Muscle of leg (tissue), 16 donors: ENCODE measurements at places on chromosomes 6 and 20.

- no peak for DNase-seq
These were observed 56.1 kb upstream of the CST7 start for GRCh38 chr20:24892931-24893330.

DNA sequence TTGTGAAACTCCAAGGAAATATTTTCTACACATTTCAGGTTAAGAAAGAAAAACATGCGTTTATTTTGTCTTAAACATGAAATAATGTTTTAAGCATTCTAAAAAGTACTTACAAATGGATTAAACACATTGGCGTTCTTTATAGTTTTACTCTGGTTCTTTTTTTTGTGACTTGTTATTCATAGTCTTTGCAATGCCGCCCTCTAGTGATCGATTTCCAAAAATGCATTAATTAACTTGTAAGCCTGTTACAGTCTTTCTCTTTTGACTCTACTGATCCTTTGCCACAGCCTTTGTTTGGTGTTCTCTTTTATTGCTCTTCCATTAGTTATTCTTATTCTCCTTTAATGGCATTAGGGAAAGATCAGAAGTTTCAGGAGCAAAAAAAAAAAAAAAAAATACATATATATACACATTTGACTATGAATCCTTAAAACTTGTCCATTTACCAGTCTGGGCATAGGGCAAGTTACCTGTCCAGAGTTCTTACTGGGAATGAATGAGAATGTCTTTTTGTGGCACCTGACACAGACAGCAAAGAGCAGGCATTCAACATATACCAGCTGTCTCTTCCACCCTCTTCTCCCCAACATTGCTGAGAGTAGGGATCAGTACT is 59.9 kb downstream of the MACROD2 start:
- DNase-seq: peak; percentile 83

DNA sequence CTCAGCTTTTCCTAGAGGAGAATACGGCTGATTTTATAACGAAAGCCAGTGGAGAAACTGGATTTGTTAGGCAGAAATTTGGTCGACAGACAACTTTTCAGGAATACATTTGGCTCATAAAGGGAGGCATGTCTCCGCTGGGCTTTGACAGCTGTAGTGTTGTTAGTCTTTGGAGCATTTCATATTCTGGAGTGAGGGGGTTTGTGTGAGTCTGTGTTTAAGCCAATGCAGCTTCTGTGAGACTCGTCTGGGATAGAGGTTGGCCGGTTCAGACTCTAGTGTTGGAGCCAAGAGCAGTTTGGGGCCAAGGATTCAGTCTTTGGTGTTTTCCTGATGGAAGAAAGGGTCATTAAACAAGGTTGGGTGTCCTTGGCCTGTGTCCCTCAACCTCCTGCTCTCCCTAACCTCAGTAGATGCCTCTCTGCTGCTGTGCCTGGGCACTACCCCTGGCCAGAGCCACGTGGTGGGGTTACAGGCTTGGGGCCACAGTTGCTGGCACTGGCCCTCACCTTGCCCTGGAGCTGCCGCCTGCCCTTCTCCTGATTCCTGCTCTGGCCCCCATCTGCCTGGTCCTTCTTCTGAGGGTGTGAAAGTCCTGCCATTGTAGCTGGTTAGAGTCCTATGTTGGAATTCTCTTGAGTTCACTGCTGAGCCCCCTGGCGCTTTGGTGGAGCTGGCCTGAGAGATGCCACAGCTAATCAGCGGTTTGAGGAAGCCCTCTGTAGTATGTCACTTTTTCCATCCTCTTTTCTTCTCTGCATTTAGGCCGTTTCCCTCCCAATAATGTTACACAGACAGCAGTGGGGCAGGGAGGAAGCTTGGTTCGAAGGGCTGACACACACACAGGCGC is 6.9 kb downstream of the PTK7 start:
- peak; percentile 93 for DNase-seq

- no peak for DNase-seq
These were observed 1.0 kb downstream of the NCOA7 start for GRCh38 chr6:125791820-125792165.

DNA sequence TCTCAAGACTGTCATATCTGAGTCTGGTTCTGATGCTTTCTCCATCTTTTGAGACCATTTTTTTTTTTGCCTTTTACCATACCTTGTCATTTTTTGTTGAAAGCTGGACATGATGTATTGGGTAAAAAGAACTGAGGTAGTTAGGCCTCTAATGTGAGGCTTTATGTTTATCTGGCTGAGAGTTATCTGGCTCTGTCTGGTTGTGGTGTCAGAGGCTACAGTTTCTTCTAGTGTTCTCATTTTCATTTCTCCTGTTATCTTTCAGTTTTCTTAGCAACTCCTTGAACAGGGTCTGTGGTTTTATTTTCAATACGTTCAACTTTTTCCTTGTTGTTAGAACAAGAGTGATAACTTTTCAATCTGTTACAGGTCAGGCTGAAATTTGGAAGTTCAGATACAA is 49.2 kb upstream of the ATXN1 start:
- DNase-seq: no peak

- peak; percentile 47 for DNase-seq
These were observed at the start of gene LY6G6D for GRCh38 chr6:31715022-31715958. TSS of gene LY6G6D (plus strand) at chr6:31715348. CDS start at chr6:31715356, 8 bp downstream.

DNA sequence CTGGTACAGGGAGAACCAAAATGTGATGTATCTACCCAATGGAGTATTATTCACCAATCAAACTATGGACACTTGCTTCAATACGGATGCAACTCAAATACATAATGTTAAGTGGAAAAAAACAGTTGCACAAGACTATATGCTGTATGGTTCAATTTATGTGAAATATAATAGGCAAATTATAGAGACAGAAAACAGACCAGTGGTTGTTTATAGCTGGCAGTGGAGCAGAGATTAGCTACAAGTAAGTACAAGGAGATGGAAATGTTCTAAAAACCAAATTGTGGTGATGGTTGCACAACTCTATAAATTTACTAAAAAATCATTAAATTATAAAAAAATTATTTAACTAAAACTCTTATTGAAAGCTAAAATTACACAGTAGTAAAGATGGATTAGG is 113.2 kb downstream of the PRDM1 start:
- DNase-seq: no peak

DNA sequence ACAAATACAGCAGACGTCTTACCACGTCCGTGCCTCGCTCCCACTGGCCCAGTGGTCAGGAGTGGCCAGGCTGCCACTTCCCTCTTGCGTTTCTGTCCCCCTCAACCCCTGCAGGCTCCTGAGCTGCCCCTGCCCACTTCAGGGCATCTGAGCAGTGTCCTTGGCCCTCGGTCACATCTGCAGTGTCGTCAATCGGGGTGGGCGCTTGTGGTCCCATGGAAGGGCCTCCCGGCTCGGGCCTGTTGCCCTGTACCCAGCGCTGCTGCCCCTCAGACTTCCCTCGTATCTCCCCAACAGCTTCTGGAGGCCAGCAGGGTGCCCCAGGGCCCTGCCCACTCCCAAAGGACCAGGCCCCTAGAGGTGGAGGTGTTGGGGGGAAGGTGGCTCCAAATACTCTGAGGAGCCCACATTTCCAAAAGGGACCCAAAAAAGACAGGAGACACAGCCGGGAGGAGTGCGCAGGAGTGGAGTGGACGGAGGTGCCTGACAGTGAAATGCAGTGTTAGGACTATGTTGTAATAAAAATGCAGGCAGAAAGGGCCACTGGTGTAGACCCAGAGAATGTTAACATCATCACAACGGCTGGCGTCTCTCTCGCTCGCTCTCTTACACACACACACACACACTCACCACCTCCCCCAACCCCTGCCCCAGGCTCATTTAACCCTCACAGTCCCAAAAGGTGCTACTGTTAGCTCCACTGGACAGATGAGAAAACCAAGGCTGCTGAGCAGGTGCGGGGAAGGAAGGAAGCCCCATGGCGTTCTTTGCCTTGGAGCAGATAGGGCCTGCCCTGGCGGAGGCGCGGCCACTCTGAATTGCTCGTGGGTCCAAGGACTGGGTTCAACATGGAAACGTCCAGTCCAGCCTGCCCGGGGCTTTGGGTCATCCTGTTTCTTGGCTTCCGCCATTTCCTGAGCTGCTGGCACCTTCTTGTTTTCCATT is 343.9 kb downstream of the ZFAND3 start:
- no peak for DNase-seq

GRCh38 chr20:25565578-25566157 is 19.7 kb downstream of the NINL start:
- DNase-seq: no peak

- DNase-seq: no peak
These were observed 26.2 kb downstream of the TOP1 start for GRCh38 chr20:41054847-41055230.

DNA sequence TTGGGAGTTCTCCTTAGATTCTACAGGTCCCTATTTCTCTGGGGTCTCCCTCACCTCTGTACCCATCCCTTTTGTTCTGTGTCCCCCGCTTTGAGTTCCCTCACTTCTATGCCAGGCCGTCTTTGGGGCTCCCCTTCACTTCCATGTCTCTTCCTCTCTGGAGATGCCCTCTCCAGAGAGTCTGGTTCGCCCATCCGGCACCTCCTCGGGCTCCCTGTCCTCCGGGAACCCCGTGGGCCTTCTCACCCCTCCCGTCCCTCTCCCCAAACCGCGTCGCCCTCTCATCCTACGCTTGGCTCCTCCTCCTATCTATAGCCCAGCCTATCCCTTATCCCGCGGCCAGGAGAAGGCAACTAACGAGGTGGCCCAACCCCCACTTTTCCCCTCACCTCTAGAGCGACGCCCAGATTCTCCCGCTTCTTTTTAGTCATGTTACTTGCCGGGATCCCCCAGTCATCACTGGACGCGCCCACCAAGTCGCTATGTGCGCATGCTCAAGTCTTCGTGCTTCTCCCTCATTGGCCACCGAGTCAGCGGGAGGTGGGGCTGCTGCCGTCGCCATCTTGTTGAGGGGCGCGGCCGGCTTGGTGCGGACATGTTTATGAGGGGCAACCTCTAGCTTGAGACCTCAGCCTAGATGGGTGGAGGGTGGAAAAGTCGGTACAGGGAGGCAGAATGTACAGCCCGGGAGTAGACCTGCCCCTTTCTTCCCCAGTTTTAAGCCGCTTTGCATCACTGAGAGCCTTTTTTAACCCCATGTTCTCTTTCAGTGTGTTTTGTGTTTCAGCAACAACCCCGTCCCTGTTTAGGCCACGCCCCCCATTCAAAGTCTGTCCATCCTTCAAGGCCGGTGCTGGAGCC is at the start of gene CCDC167:
Gene CCDC167, minus strand, starts transcription at position 461 of the 861 bp plus-strand sequence. Its CDS starts 30 bp downstream, at position 431.
- DNase-seq: peak; percentile 98

DNA sequence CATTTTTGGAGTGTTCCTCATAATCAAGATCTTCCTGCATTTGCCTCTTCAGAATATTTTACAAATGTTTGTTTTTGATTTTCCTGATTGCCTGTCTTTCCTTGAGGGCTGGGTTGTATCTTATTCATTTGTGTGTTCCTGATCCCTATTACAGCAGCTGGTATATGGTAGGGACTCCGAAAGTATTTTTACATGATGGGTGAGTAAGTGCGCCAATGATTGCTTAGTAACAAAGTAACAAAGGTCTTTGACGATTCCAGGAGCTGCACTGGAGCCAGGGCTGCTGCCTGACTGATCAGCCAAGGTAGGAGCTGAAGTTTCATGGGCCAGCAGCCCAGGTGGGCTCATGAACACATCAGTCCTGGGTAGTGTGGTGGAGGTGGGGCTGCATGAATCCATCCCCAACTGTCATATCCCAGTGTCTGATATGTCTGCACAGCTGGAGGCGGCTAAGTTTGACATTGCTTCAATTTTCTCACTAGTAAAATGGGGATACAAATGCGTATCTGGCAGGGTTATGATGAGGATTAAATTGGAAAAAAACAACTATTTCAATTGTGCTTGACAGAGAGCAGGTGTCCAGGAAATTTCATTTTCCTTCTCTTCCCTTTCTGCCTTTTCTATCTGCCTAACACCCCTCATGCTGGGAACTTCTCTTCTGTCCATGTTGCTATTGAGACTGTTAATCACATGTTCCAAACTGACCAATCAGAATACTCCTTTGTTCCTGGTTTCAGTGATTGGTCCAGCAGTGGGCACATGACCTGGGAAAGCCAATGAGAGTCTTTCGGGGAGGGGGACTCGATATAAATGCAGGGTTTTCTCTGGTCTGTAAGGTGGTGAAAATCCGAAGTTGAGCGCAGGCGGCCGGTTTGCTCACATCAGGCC is 90.7 kb downstream of the CDH26 start:
- DNase-seq: peak; percentile 75

DNA sequence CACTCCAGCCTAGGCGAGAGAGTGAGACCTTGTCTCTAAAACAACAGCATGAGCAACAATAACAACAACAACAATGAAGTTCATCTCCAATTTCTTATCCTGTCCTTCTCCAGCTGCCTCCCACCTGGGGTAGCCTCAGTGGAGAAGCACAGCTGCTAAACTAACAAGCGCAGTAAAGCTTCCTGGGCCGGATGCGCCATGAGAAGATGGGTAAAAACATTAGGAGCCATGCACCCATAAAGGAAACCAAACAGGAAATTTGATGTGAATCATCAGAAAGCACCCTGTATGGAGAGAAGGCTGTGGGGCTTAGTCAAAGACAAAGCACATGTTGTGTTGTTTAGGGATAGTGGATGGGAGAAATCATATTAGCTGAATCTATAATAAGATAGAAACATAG is 61.1 kb upstream of the CCN6 start:
- DNase-seq: peak; percentile 34

DNA sequence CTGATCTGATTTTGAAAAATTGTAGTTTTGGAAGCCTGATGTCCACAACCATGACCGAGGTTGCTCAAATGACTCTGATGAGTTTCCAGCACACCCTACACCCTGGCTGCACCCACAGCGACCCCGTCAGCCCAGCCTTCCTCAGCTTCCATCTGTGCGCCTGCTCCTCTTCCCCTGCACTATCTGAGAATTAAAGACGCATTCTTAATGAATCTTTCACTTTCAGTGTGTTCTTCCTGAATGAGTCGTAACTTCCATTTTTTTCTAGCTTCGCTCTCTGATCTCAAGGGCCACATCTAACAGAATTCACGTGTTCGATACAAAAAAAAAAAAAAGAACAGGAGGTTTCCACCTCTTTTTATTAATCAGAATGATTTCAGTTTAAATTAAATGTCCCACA is 21.3 kb upstream of the RREB1 start:
- DNase-seq: peak; percentile 38

GRCh38 chr20:49874696-49875095 is 40.6 kb downstream of the SPATA2 start:
- no peak for DNase-seq

DNA sequence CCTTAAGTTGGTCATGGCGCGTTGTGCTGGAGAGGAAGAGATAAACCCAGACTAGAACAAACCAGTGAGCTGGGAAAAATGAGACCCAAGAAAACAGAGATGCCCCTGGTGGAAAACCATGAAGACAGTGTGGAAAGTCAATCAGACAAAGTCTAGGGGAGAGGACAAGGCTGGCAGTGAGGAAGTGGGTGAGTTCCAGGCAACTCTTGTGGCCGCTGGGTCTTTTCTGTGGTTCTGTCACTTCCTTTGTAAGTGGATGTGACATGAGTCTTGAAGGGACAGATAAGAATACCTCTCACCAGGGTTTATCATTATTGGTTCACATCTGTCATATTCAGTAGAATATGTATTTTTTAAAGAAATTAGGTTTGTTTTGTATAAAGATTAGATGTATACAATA is 738.4 kb downstream of the DHX35 start:
- no peak for DNase-seq

GRCh38 chr6:121480099-121480713 is 44.8 kb downstream of the GJA1 start:
- no peak for DNase-seq

DNA sequence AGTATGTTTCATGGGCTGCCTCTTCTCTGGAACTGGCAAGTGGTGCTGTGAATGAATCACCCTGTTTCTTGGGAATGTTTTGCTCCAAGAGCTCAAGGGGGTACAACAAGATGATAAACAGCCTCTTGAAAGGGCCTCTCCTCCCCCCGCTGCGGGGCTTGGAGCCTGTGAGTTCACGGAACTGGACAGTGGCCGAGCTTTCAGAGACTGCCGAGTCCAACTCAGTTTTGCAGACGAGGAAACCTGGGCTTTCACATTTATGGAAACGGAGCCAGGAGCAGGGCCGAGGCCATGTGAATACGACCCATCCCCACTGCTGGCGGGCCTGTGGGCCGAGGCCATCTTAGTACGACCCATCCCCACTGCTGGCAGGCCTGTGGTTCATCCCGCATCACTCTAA is 18.2 kb upstream of the SRC start:
- DNase-seq: peak; percentile 57
